ENCODE measurements at places on chromosomes 16 and 17. TPM values are rescaled to one million over a fixed set of nuclear protein-coding genes. Genes with fewer than 3 reads are reported as not detected.

GRCh38 chr16:566475-567372 is at the start of gene NHLRC4:
TSS of gene NHLRC4 (plus strand) at chr16:567005. CDS start at chr16:568048, 1,043 bp downstream.
- H3K27me3 ChIP-seq = no peaks in the 10 kb centered on the region
- peak within 1 kb of the TSS; percentile 38 for H3K4me3 ChIP-seq
- H3K27ac ChIP-seq = peak within 1 kb of the TSS; percentile 30
- H3K4me1 ChIP-seq = peaks cover 50% of the 10 kb centered on the region
- DNase-seq = no peak

- H3K4me1 ChIP-seq = peaks cover 12% of the 10 kb centered on the region
- no peak for DNase-seq
- H3K36me3 ChIP-seq = no peaks in the 10 kb centered on the region
- H3K27ac ChIP-seq = no peak overlapping the region
- H3K27me3 ChIP-seq = peaks cover 7% of the 10 kb centered on the region
These were observed 6.9 kb downstream of the HNF1B start for GRCh38 chr17:37737971-37738370.

Gene HCRT
- total RNA-seq = not detected

- no peak overlapping the region for H3K27ac ChIP-seq
- no peak overlapping the region for H3K4me3 ChIP-seq
- no peaks in the 10 kb centered on the region for H3K27me3 ChIP-seq
These were observed 55.5 kb downstream of the SNX11 start for GRCh38 chr17:48162946-48163506.

DNA sequence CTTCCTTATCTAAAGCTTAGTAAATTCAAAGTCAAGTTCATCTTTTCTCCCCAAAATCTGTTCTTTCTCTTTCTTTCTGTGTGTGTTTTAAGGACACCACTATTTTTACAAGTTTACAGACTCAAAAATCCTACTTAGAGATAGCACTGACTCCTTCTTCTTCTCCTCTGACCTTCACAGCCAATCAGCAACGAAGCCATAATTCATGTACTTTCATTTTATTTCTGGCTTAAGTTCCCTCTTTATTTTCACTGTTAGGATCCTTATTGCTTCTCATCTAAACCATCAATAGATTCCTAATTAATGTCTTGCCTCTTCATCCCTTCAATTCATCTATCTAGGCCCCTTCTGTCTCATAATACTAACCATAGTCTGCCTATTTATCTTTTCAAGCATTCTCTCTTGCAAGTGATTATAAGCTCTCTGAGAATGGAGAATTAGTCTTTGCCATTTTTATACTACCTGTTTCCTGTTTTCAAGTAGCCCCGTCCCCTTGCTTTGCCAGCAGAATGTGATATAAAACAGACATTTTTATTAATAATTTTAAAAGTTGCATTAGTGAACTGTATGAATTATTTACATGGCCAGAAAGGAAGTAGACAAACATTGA is 27.0 kb downstream of the CDC27 start:
- no peaks in the 10 kb centered on the region for H3K27me3 ChIP-seq
- H3K27ac ChIP-seq = no peak overlapping the region
- DNase-seq = no peak
- H3K4me1 ChIP-seq = no peaks in the 10 kb centered on the region
- no peak overlapping the region for H3K4me3 ChIP-seq

GRCh38 chr17:65656390-65657250 is 95.2 kb upstream of the AXIN2 start:
- no peaks in the 10 kb centered on the region for H3K4me1 ChIP-seq
- H3K36me3 ChIP-seq = no peaks in the 10 kb centered on the region
- no peaks in the 10 kb centered on the region for H3K27me3 ChIP-seq
- DNase-seq = no peak
- H3K4me3 ChIP-seq = no peak overlapping the region

DNA sequence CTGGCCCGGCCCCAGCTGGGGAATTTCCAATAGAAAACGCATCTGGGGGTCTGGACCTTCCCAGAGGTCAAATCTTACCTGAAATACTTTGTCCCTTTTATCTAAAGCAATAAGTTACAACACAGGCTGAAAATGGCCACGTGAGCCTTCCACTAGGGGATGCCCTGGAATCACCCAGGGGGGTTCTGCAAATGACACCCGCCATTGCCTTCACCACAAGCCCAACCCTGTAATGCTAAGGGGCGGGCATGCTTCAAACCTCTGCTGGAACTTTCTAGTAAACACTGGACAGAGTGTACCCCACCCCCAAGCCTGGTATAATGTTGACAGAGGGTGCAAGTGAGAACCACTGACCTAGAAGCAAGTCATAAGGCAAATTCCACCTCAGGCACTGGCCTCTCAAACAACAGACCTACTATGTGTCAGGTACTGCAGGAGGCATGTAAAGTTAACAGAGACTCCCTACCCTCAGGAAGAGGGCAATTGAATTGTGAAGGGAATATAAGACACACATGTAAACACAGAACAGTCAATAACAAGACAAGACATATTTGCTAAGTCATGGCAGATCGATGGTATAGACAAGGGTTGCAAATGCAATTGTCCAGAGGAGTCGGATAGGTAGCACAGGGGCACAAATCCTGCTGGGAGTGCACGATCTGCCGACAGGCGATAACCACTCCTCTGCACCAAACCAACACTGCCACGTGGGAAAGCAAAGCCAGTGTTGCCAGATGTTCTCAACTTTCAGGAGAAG is 59.0 kb downstream of the ARHGAP17 start:
- no peaks in the 10 kb centered on the region for H3K27me3 ChIP-seq
- peaks cover 96% of the 10 kb centered on the region for H3K36me3 ChIP-seq
- DNase-seq = no peak
- H3K4me1 ChIP-seq = no peaks in the 10 kb centered on the region
- no peak overlapping the region for H3K27ac ChIP-seq

Data from vagina (tissue), 2 donors.